ENCODE measurements at places on chromosomes 3 and 15.

- no peaks in the 10 kb centered on the region for H3K27me3 ChIP-seq
- no peaks in the 10 kb centered on the region for H3K4me1 ChIP-seq
- no peak for DNase-seq
- H3K36me3 ChIP-seq = no peaks in the 10 kb centered on the region
These were observed 315.9 kb upstream of the GPR149 start for GRCh38 chr3:154745929-154746328.

DNA sequence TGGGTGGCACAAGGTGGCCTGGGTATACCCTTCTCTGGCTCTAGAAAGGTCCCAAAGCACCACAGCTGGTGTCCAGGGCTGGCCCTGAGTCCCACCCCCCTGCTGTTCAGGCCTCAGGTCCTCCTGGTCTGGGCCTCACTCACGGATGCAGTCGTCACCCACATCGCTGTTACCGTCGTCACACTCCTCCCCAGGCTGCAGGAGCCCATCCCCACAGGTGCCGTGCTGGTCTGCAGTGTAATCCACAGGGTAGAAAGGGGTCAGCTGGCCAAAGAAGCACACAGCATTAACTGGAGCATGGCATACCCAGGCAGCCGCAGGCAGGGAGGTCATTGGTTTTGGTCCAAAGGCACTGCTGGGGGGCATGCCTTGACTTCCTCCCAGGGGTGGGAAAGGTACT is 28.4 kb downstream of the EAF1 start:
- H3K4me1 ChIP-seq = peaks cover 3% of the 10 kb centered on the region
- no peaks in the 10 kb centered on the region for H3K36me3 ChIP-seq
- DNase-seq = no peak

- H3K27me3 ChIP-seq = no peaks in the 10 kb centered on the region
- H3K36me3 ChIP-seq = no peaks in the 10 kb centered on the region
- no peak overlapping the region for H3K27ac ChIP-seq
- H3K4me1 ChIP-seq = no peaks in the 10 kb centered on the region
- DNase-seq = no peak
These were observed 301.7 kb downstream of the NTRK3 start for GRCh38 chr15:87954793-87955192.

DNA sequence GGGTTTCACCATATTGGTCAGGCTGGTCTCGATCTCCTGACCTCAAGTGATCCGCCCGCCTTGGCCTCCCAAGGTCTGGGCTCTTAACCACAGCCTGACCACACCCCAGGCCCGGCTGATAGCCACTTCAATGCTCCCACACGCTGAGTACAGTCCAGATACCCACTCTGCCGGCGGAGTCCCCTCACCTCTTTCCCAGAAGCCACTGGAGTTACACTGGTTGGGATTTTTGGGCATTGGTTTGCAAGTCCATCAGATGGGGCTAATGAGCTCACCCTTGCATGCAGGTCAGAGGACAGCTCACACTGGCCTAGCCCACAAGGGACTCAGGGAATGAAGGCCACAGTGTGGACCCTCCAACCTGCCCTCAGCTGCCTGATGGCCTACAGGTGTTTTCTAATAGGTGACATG is 60.1 kb downstream of the IQSEC1 start:
- H3K4me1 ChIP-seq = peaks cover 77% of the 10 kb centered on the region
- peak overlapping the region; percentile 75 for H3K4me3 ChIP-seq
- peak overlapping the region; percentile 94 for H3K27ac ChIP-seq

GRCh38 chr3:2268779-2269178 is 170.1 kb downstream of the CNTN4 start:
- H3K27ac ChIP-seq = no peak overlapping the region
- no peak for DNase-seq
- no peaks in the 10 kb centered on the region for H3K27me3 ChIP-seq
- no peaks in the 10 kb centered on the region for H3K36me3 ChIP-seq
- H3K4me3 ChIP-seq = no peak overlapping the region
- no peaks in the 10 kb centered on the region for H3K4me1 ChIP-seq

Measured in MM.1S (cell line).